ENCODE measurements at places on chromosomes 4 and X.

GRCh38 chrX:12412561-12412960 lies 274.3 kb downstream of the FRMPD4 start:
- DNase-seq: no peak

DNA sequence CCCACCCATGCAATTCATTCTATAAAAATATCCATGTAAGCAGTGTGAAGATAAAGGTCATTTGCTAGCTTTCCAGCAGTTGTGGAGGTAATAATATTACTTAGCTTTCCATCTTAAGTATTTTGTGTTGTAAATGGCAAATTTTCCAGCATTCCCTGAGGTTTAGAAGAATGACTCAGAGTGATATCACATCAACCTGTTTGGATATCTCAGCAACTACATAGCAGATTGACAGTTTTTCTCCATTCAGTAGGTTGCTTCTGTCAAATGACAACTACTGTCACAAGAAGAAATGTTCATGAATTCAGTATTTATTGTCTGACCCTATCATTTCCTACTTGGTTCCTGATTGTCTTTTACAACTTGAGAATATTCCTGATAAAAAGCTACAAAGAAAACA lies 434.9 kb upstream of the GALNTL6 start:
- DNase-seq: no peak

- no peak for DNase-seq
Observed at GRCh38 chr4:94290245-94290644, 52.4 kb downstream of the HPGDS start.

DNA sequence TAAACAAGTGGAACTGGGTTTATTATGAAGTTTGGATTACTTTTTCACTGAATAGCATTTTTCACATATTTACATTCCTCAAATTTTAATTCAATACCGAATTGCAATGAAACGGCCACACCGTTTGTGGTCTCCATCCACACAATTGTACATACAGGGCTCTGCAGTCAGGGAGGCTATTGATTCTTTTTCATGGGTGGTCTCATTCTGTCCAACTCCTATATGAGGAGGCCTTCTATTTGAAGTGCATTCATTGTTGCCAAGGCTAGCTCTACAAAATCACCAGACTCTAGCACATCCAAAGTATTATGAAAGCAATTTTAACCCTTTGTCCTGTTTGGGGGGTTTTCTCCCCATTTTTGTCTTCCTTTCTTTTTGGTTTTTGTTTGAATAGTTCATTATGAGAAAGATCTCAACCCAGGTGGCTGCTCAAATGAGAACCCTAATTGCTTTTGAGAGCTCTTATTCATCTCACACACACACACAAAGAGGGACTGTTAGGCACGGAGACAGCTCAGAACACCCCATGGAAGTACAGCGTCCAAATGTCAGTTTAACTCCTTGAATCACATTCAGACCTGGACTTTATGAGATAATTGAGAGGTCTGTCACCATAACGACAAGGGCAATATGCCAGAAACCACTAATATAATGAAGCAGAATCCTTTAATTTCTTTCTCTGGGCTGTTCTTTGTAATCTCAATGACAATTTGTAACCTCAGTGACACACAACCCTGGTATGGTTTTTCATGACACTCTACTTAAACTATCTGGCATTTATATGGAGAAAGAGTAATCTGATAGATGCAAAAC lies 79.4 kb downstream of the NLGN4X start:
- no peak for DNase-seq

DNA sequence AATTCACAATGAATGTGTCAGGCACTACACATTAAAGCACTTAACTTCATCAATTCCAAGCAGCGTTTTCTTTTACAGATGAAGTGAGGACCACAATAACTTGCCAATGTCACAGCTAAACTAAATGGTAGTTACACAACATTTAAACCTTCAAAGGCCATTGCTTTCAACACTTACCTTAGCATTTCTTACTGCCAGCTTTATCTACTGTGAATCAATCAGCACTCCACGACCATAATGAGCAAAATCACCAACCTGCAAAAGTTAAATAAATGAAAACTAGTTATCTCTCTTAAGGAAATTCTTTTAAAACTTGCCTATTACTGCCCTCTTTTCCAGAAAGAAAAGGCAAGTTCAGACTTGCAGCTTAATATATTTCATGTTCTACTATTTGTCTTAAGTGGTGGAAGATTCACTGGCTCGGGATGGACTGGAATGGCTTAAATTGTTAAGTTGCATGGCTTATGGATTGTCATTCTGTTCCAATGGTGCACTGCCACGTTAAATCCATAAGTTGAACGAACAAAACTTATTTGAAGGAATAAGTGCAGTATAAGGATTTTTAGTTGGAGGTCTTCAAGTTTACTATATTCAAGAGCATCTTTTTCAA lies 8.3 kb downstream of the RBMX start:
- no peak for DNase-seq

GRCh38 chrX:111100191-111100590 lies 4.2 kb downstream of the PAK3 start:
- peak; percentile 5 for DNase-seq

- no peak for DNase-seq
Observed at GRCh38 chr4:140448162-140448561, 20.7 kb upstream of the CLGN start.

GRCh38 chr4:146099585-146099984 lies 75.9 kb upstream of the LSM6 start:
- DNase-seq: no peak

- no peak for DNase-seq
Observed at GRCh38 chrX:71870208-71871098, 40.2 kb upstream of the NHSL2 start.

- DNase-seq: no peak
Observed at GRCh38 chr4:89482926-89483595, 175.5 kb upstream of the GPRIN3 start.

DNA sequence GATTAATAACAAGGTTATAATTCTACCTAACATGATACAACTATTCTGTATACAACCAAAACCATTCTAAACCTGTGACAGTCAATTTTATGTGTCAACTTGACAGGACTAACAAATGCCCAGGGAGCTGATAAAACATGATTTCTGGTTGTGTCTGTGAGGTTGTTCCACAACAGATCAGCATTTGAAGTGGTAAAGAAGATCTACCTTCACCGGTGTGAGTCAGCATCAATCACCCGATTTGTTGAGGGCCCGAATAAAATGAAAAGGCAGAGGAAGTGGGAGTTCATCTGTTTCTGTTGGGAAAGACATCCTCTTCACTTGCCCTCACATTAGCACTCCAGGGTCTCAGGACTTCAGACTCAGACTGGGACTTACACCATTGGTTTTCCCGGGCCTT lies 187.9 kb downstream of the MAB21L2 start:
- no peak for DNase-seq

DNA sequence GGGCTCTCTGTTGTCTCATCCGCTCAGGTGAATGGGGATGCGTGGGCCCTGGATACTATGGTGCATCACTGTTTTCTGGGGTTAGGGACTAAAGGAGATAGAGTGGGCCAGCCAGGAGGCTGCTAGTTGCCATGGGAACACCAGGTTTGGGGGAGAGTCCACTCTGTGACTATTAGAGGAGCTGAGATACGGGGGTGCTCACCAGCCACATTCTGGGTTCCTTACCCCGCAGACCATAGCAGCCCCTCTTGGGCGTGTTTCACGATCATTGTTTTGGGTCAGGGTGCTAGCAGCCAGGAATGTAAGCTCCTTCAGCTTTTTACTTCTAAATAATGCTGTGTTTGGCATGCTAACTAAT lies 4.6 kb downstream of the EFNB1 start:
- no peak for DNase-seq

GRCh38 chr4:58188316-58188715 lies 1078.1 kb upstream of the IGFBP7 start:
- DNase-seq: no peak

DNA sequence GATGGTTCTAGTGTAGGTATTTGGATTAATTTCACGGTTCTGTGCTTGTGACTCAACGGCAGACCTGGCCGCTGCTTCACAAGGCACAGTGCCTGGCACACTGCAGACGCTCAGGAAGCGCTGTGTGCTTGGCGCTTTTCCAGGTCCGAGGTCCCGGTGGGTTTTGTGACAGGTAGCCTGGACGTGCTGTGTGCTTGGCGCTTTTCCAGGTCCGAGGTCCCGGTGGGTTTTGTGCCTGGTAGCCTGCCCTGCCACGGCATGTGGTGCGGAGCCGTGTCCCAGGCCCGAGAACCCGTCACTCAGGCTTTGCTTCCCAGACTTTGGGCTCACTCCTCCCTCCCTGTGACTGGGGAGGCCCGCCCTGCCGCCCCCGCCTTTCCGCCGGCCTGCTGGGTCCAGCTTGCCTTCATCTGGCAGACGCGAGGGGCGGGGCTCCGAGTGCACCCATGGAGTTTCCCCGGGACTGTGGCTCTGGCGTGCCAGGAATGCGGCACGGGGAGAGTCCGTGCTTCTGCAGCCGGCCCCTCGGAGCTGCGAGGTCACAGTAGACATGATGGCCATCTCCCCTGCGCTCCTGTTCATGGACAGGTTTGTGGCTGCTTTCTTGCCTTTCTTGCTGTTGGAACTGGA lies 44.2 kb downstream of the TBC1D14 start:
- DNase-seq: no peak

DNA sequence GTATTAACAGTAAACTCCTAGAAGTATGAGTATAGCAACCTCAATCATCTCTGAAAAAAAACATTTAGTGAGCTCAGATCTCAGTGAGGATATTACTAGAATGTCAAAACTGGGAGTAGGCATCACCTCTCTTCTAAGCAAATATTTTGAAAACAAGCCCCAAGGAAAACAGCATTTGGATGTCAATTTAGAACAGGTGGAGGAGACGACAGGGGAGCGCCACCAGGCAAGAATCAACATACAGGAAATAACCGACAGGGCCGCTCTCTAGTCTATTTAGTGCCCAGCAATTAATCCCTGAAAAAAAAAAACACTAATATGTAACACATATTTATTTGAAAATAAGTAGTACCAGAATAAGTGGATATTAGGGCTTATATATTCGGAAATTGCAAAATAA lies 940.3 kb upstream of the ADGRL3 start:
- DNase-seq: no peak

GRCh38 chrX:43573441-43574015 lies 82.6 kb upstream of the MAOA start:
- DNase-seq: no peak

GRCh38 chr4:159606835-159607234 lies 504.0 kb downstream of the RAPGEF2 start:
- DNase-seq: no peak

- no peak for DNase-seq
Observed at GRCh38 chr4:146661367-146661766, 22.7 kb downstream of the POU4F2 start.

GRCh38 chr4:79185526-79186045 lies 140.3 kb downstream of the NAA11 start:
- no peak for DNase-seq

- peak; percentile 64 for DNase-seq
Observed at GRCh38 chrX:3713225-3713936, at the start of gene PRKX. TSS of gene PRKX (minus strand) at chrX:3713649. CDS start at chrX:3713253, 396 bp downstream.

GRCh38 chr4:134668237-134668636 lies 466.6 kb upstream of the PABPC4L start:
- no peak for DNase-seq

DNA sequence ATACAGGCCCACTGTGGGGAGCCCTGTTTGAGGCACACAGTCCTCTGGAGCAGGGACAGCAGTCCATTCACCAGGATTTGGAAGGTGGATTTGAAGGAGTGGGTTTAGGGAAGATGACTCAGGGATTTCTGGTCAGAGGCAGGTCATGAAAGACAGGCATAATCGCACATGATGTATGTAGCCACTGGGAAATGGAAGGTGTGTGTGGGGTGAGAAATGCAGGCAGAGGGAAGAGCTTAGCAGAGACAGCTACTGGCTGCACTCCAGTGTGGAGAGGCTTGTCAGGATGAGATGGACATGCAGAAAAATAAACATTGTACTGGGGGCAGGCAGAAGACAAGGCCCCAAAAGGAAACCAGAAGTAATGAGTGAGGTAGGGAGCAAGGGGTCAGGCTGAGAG lies 85.2 kb upstream of the STS start:
- DNase-seq: no peak

- DNase-seq: no peak
Observed at GRCh38 chr4:145101091-145101490, 3.0 kb downstream of the ABCE1 start.

- peak; percentile 58 for DNase-seq
Observed at GRCh38 chr4:182808673-182809416, 108.3 kb downstream of the DCTD start.

DNA sequence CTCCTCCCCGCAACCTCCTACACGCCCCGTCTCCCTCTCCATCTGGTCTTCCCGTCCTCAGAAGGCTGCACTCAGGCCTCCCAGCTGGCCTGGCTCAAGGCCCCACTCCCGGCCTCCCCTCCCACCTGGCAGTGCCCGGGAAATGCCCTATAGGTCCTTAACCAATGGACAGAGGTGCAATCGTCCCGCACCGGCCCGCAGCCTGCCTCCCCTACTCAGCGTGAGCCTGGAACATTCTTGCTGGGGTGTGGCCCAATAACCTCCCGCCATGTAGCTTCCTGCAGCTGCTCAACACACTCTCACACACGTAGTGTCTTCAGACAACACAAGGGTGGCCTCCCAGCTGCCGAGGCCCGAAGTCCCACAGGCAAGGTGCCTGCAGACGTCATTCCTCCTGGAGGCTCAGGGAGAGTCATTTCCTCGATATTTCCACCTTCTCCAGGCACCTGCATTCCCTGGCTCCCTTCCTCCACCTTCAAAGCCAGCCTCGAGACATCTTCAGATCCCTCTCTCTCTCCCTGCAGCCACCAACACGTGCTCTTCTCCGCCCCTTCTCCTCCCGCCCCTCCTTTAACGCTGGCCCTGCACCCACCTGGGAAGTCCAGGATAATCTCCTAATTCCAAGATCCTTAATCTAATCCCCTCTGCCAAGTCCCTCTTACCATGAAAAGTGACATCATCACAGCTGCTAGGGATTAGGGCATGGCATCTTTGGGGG lies 56.2 kb downstream of the ADRA2C start:
- DNase-seq: no peak

- no peak for DNase-seq
Observed at GRCh38 chr4:20723019-20723418, 22.8 kb downstream of the PACRGL start.

Data from activated naive CD8-positive, alpha-beta T cell treated with anti-CD3 and anti-CD28 coated beads, Interleukin-2, amount 50 U/mL, for 24 hours (primary cell).